ENCODE measurements at places on chromosomes 2 and 18.

- no peak for DNase-seq
Measured at GRCh38 chr2:185738679-185739472, at the start of gene FSIP2. Gene FSIP2 (plus strand): TSS chr2:185738804. CDS start chr2:185738895, 91 bp downstream.

DNA sequence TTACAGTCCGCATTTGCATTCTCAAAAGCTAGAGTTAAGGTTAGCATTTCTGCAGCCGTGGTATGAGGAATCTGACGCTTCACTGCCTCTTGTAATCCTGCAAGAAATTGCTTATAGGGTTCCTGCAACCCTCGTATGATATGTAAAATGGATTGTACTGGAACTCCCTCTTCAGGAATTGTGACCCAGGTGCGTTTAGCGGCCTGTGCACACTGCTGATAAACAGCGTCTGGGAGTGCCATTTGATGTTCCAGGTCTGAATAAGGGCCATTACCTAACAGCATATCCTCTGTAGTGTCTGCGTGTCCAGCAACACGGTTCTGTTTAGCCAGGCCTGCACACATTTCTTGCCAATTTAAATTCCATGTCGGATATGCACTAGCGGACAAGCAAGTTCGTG is 42.5 kb downstream of the CXCR4 start:
- DNase-seq, result no peak

DNA sequence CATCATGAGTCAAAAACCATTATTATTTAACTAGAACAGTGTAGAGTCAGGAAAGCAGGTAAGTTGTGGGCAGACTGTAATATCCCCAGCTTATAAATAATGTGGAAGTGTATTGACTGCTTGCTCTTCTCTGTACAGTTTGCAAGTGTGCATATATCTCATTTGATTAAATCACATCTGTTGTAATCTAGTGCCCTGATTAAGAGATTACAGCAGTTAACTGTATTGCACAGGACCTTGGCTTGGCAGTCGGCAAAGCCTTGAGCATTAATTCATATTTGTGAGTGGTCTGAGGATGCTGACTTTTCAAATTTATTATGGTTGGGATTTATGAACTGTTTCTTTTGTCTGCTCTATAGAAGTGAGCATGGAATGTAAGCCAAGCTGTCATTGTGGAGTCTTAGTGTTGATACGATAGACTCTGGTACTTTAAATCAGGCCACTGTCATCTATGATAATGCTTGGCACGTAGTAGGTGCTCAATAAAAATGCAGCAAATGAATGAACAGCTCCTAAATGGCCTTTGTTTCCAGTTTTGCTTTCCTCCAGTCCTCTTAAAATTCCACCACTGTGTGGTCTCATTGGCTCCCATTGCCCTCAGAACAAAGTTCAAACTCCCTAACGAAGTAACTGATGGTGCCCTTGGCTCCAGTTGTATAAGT is 48.3 kb downstream of the RAB31 start:
- DNase-seq, result no peak

GRCh38 chr2:16114070-16114469 is 173.7 kb downstream of the MYCN start:
- DNase-seq, result no peak

GRCh38 chr18:37210781-37211180 is 354.8 kb downstream of the CELF4 start:
- DNase-seq, result no peak
